Vagina (tissue), 2 donors: ENCODE measurements at places on chromosomes 16 and 17.

- DNase-seq: peak; percentile 40
These were observed 152.9 kb downstream of the CBLN1 start for GRCh38 chr16:49128740-49129139.

DNA sequence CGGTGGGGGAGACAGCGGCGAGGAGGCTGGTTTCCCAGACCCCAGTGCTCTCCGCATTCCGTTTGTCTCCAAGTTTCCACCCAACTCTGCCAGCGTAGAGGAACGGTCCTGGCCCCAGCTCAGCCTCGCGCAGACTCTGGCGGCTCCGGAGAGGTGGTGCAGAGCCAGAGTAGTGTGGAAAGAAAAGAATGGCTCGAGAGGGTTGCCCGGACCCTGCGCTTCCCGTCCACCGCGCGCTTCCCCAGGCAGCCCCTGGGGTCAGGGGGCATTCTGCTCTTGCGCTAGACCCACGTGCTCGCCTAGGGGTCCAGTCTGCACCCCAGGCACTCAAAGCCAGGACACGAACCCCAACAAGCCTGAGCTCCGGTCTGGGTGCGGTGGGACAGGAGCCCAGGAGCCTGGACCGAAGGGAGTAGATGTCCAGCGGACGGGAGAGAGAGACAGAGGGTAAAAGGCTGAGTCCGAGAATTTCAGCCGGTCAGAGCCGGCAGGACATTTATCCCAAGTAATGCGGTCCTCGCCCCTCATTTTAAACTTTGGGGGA is 3.8 kb downstream of the PMP22 start:
- no peak for DNase-seq

GRCh38 chr17:28684963-28685362 is 23.0 kb downstream of the SUPT6H start:
- no peak for DNase-seq

DNA sequence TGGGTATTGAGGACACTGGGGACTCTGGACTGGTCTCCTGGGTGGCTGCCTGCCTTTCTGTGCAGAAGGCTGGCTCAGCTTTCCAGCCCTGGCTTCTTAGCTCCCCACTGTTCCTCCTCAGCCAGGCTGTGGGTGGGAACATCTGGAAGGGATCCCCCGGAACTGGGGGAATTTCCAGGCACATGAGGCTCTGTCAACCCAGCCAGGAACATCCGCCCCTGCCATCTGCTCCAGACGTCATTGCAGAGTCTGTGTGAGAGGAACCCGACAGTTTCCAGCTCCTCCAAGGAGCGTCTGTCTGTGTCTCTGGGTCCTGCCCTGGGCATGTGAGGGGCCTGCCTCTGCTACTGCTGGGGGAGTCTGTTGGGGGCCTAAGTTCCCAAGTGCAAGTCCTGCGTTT is 36.2 kb upstream of the CRHR1 start:
- DNase-seq: no peak

DNA sequence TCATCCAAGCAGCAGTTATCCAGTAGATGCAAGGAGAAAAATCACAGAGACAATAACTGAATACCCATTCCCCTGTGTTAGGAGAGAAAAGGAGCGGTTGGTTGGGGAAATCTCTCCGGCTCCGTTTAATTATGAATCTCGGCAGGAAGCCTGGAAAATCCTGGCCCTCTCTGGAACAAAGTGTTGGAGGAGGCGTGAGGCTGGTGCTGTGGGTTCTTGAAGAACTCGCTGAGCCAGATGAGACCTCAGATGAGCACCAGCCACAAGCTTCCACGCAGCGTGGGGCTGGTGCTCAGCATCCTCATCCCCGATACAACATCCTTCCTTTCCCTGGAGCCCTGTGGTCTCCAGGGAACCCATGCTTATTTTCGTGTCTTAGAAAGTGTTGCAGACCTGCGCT is 39.7 kb downstream of the CACNG4 start:
- DNase-seq: no peak

DNA sequence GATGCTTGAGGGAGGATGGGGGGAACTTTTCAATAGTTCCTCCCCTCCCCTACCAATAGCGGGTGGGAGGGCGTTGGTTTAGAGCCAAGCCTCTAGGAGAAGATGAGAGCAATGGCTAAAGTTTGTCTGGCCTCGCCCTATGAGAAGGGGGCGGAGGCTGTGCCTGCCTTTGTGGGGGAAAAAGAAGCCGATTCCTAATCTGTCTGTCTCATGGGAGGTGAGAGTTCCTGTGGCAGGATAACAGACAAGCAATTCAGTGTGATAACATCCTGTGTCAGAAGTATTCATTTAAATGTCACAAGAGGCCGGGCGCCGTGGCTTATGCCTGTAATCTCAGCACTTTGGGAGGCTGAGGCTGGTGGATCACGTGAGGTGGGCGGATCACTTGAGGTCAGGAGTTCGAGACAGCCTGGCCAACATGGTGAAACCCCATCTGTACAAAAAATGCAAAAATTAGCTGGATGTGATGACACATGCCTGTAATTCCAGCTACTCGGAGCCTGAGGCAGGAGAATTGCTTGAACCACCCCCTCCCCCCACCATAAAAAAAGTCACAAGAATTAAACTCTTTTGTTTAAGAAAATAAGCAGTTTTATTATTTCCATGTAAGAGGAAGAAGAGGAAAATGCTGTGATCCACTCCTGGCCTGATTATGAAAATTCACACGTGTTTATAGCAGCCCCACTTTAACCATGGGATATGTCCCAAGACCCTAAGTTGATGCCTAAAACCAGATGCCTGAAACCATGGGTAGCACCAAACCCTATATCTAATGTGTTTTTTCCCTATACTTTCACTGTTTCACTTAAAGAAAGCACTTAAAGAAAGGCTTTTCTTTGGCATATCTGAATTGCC is 1.7 kb downstream of the SLFN5 start:
- DNase-seq: no peak

GRCh38 chr16:3068487-3068886 is 3.0 kb downstream of the IL32 start:
- DNase-seq: no peak

- DNase-seq: no peak
These were observed 18.7 kb downstream of the HMOX2 start for GRCh38 chr16:4494746-4495490.
